ENCODE measurements at places on chromosomes 1 and 21.

DNA sequence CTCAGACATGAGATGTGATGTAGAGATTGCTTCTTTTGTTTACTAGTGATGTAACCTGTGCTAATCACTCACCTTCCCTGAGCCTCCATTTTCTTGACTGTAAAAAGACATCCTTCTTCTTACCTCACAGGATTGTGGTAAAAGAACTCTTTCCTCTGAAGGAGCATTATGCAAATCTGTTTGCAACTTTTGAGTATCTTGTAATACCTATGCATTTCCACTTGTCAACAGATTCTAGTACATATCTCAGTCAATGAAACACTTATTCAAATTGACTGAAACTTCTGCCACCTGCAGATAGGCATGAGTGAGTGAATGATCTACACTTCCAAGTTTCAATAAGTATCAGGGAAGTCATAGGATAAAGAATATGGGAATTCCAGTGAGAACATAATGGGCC, 174.7 kb downstream of the HHIPL2 start:
- DNase-seq: no peak

- DNase-seq: no peak
Measured at GRCh38 chr1:57752843-57753242, 329.0 kb upstream of the DAB1 start.

DNA sequence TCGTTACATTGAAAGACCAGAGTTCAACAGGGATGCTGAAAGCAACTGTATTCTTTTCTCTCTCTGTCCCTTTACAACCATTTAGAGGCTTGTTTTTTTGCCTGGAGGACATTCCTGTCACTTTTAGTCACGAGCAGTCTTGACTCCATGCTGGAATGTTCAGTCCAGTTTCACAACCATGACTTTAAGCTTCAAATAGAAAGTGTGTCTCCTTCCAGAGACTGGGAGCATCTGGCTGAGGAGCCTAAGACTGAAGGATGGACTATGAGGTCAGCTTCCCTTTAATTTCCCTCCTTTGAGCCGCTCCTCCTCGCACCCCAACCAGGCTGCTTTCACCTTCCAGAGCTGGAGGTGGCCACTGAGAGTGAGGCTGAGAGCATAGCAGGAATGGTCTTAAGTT, 10.5 kb upstream of the RYR2 start:
- DNase-seq: no peak

DNA sequence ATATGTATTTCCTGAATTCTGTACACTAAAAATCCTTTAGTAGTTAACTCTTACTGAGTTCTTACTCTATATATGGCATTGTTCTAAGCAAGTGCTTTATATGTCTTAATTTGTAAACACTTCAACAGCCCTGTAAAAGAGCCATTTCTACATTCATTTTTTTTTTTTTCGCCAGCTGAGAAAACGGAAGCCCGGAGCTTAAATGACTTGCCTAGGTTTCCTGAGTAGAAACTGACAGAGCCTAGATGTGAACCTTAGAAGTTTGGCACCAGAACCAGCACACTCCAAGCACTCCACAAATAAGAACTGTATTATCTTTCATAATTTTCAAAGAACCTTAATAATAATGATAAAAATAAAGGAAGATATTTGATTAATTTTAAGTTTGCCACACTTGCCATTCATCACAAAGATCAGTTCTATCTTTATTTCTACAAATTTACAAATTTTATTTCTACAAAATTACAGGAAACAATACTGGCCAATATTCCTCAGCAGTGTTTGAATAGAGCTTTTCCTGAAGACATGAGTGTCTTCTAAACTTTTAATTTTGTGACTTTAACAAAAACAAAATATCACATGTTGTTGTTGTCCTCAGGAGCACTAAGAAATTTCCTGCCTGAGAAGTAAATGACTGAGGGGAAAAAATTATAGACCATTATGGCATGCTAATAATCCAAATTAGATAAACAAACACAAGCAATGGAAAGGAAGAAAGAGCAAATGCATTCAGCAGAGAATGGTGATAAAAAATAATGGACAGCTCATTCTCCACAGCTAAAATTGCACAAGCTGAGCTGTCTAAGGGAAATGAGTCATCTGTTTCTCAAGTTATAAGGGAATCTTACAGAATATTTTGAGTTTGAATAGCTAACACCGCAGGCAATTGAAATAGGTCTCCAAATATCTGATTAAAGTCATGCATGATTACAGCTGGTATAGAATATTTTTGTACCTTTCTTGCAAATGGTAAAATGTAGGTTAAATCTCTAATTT, 71.2 kb downstream of the DPYD start:
- DNase-seq: no peak

DNA sequence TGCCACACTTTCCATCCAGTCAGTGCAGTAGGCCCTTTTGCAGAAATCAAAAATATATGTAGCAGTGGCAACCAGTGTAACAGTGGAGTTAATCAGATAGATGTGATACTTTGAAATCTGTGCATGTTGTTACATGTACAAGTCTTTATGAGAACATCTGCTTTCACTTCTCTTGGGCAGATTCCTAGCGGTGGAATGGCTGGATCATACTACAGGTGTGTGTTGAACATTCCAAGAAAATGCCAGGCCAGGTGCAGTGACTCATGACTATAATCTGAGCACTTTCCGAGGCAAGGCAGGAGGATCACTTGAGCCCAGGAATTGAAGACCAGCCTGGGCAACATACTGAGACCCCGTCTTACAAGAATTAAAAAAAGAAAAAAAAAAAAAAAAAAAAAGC, 55.3 kb downstream of the GNB1 start:
- no peak for DNase-seq

GRCh38 chr21:15774590-15774989, 44.8 kb downstream of the USP25 start:
- no peak for DNase-seq

DNA sequence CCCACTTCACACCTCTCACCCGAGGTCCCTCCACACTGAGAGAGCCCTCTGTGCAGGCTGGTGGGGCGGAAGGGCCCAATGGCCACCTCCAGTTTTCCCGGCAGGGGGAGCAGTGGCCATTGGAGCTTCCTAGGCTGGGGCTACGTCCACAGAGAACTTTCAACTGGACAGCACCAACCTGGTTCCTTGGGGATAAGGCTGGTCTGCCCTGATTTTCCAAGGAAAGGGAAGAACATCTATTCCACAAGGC, 20.3 kb upstream of the LAPTM5 start:
- no peak for DNase-seq

GRCh38 chr1:78334952-78335351, 155.8 kb upstream of the PTGFR start:
- DNase-seq: no peak

DNA sequence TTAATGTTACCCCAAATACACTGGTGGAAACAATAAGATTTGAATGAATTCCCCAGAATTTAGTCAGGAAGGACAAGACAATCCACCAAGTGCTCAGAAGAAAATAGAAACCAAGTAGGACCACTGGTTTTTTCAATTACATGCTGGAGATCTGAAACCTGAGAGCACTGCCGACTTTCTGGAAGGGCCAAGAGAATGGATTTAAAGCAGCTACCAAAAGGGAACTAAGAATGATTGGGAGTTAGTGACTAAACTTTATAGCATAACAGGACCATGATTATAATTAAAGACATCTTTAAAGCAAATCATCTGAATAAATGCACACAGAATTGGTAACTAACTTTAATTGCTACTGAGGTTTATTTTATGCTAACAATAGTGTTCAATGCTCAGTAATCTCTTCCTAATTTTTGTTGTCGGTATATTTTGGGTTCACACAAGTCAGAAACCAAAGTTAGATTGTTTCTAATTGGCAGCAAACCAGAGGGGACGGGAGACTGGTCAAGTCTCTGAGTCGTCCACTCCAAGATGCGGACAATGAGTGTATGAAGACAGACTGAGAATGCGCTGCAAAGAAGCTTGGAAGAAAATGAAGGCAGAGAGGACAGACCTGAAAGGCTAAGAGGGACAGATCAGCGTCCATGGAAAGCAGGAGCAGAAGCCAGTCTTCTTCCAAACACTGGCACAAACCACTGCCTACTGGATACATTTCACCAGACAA, 2.3 kb upstream of the RGS13 start:
- DNase-seq: no peak

GRCh38 chr1:117607471-117607870, 1.6 kb downstream of the TENT5C start:
- peak; percentile 71 for DNase-seq

GRCh38 chr1:112529301-112529700, 20.5 kb downstream of the WNT2B start:
- no peak for DNase-seq
